ENCODE measurements at places on chromosomes 1 and 21.
A peak's percentile ranks its signal among the peaks of the same experiment; 100 is the strongest.

DNA sequence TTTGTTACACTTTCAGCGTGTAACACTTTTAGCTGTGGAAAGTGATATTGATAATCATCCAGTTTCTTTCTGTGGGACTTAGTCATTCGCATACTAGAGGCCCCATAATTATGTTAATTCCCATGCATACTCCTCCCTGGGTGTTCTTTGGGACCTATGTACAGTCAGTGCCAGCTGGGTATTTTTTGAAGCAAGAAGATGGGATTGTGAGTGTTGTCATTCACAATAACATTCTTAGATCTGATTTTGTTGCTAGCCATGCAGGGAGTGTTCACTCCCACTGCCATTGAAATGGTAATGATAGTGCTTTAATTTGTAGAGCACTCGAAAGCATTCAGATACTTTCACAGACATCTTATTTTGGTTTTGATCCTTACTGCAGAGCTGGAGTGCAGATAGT, 11.6 kb downstream of the SARS1 start:
- no peak for DNase-seq

DNA sequence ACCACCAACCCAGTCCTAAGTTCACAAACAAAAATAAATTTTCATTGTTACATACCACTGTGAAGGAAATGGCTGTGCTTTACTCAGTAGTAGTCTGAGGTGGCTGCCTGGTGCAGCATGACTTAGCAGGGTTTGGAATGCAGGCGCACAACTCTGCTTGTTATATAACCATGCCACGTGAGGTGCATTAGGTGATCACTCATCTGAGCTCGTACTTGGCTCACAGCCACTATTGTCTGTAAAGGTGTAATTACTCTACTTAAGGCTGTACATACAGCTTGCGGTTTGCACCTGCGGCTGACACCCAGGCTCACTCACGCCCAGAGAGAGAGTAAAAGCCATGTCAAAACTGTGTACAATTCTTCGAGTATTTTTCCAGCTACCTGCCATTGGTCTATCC, 599.4 kb downstream of the LTN1 start:
- no peak for DNase-seq

GRCh38 chr1:54329312-54330003, 76.7 kb downstream of the SSBP3 start:
- no peak for DNase-seq

DNA sequence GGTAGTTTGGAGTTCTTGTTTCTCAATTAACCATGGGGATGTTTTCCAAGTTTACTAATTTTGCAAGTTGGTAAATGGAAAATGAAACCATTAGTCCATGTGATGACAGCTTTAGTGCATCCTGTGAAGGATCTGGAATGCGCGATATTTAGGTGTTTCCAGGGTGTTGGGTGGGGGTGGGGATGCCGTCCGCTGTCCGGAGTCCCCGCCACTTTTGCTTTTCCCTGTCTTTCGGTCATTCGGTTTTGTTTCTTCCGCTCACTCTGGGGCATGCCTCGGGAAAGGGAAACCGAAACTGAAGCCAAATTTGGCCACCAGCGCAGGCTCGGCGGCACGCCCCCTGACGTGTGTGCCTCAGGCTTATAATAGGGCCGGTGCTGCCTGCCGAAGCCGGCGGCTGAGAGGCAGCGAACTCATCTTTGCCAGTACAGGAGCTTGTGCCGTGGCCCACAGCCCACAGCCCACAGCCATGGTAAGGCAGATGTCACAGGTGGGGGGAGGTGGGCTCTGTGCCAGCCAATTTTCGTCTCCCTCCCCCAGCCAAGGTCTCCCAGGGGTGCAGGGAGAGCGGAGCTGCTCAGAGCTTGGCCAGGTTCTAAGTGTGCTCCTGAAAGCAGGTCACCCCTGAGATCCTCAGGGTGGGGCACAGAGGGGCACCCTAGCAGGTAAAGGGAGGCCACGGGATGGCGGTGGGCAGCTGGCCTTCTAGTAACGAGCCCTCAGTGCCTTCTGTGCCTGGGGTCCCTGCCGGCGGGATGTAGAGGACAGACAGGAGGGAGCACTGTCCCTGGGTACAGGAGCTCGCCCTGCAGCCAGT, at the start of gene ISG15:
Gene ISG15, plus strand, starts transcription at position 393 of the 817 bp plus-strand sequence. Its CDS starts 77 bp downstream, at position 470.
- DNase-seq, result peak; percentile 74
